ENCODE measurements at places on chromosomes 12 and 14. TPM values are rescaled to one million over a fixed set of nuclear protein-coding genes. Genes with fewer than 3 reads are reported as not detected.

- no peak overlapping the region for H3K27ac ChIP-seq
- peak; percentile 58 for DNase-seq
- no peak overlapping the region for H3K4me3 ChIP-seq
- H3K36me3 ChIP-seq, result no peaks in the 10 kb centered on the region
- no peaks in the 10 kb centered on the region for H3K4me1 ChIP-seq
Observed at GRCh38 chr12:15856097-15856982, 25.8 kb upstream of the STRAP start.

- no peaks in the 10 kb centered on the region for H3K27me3 ChIP-seq
- H3K4me3 ChIP-seq, result no peak overlapping the region
- no peak for DNase-seq
- H3K36me3 ChIP-seq, result no peaks in the 10 kb centered on the region
- H3K4me1 ChIP-seq, result no peaks in the 10 kb centered on the region
Observed at GRCh38 chr12:92582893-92583292, 119.9 kb upstream of the PLEKHG7 start.

DNA sequence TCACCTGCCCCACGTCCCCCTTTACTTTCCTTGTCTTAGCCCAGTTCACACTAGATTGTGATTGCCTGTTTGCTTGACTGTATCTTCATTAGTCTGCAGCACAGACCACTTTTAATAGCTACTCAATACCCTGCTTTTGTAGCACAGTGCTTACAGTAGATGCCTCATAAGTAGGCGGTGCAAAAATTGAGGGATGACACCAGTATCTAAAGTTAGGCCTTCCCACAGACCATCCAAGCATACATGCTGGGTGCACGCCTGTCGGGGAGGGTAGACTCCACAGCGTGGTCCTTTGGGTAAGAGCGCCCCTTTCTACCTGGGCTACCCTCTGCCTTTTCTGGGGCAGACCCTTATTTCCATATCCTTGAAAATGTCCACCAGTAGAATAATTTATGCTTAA is 140.8 kb downstream of the GCH1 start:
- no peak overlapping the region for H3K27ac ChIP-seq
- no peaks in the 10 kb centered on the region for H3K4me1 ChIP-seq
- no peak for DNase-seq

- peaks cover 37% of the 10 kb centered on the region for H3K27me3 ChIP-seq
- peaks cover 6% of the 10 kb centered on the region for H3K4me1 ChIP-seq
- peak overlapping the region; percentile 59 for H3K4me3 ChIP-seq
- H3K27ac ChIP-seq, result no peak overlapping the region
- no peaks in the 10 kb centered on the region for H3K36me3 ChIP-seq
Observed at GRCh38 chr14:32940066-32940651, 1.5 kb downstream of the NPAS3 start.

GRCh38 chr12:10409392-10409791 is at the start of gene KLRC4:
Gene KLRC4 (minus strand): TSS chr12:10409757. CDS start chr12:10409575, 182 bp downstream.
- H3K27ac ChIP-seq, result no peak within 1 kb of the TSS

GRCh38 chr12:116087962-116088361 is 189.5 kb downstream of the MED13L start:
- no peak overlapping the region for H3K27ac ChIP-seq
- DNase-seq, result no peak
- H3K36me3 ChIP-seq, result no peaks in the 10 kb centered on the region
- no peaks in the 10 kb centered on the region for H3K27me3 ChIP-seq
- H3K4me1 ChIP-seq, result 0 out of 2 replicates have a peak, but pooled peaks cover 2% of the 10 kb centered on the region

- DNase-seq, result no peak
- no peak overlapping the region for H3K4me3 ChIP-seq
- no peaks in the 10 kb centered on the region for H3K4me1 ChIP-seq
- no peak overlapping the region for H3K27ac ChIP-seq
- H3K36me3 ChIP-seq, result no peaks in the 10 kb centered on the region
Observed at GRCh38 chr14:52987514-52987913, 36.7 kb upstream of the FERMT2 start.

DNA sequence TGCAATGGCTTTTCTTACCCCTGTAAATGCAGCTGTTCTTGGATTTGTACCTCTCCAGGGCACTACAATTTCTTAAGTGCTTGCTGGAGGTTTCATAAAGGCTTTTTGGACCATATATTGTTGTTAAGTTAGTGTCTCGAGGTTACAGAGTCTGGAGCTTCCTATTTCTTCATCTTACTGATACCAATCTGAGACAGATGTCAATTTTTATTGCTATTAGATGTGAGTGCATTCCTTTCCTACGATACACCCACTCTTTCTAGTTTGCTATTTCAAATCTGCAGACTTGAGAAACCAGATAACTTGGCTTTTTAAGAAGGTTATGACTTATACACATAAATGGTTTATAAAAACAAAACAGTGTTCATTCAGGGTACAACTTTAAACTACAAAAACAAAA is 2.1 kb downstream of the NOXRED1 start:
- peaks cover 4% of the 10 kb centered on the region for H3K36me3 ChIP-seq
- no peak for DNase-seq
- H3K27me3 ChIP-seq, result no peaks in the 10 kb centered on the region
- no peak overlapping the region for H3K4me3 ChIP-seq
- peaks cover 8% of the 10 kb centered on the region for H3K4me1 ChIP-seq
- H3K27ac ChIP-seq, result no peak overlapping the region

GRCh38 chr12:127459687-127460086 is 807.3 kb upstream of the TMEM132C start:
- H3K4me3 ChIP-seq, result no peak overlapping the region
- H3K27me3 ChIP-seq, result peaks cover 15% of the 10 kb centered on the region
- H3K36me3 ChIP-seq, result no peaks in the 10 kb centered on the region
- no peak for DNase-seq

Gene TSPAN9
- 29.1 TPM for total RNA-seq

DNA sequence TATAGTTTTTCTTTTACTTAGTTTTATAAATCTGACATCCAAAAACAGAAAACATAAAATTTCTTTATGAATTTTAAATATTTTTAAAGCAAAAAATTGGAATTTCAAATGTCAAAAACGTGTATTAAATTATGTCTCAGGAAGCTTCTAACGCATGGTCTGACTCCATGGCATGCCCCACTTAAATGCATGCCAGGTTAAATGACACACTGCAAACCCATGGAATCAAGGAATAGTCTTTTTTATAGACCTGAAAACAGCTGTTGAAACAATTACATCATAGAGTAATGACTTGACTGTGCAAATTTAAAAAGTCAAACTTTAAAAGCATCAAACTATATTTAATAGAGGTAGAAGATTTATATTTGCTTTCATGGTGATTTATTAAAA is 96.1 kb upstream of the DACT1 start:
- no peak overlapping the region for H3K27ac ChIP-seq
- no peak for DNase-seq

- H3K4me1 ChIP-seq, result no peaks in the 10 kb centered on the region
- no peak overlapping the region for H3K27ac ChIP-seq
- no peak overlapping the region for H3K4me3 ChIP-seq
- no peaks in the 10 kb centered on the region for H3K27me3 ChIP-seq
Observed at GRCh38 chr12:92562063-92562734, 140.6 kb upstream of the PLEKHG7 start.

DNA sequence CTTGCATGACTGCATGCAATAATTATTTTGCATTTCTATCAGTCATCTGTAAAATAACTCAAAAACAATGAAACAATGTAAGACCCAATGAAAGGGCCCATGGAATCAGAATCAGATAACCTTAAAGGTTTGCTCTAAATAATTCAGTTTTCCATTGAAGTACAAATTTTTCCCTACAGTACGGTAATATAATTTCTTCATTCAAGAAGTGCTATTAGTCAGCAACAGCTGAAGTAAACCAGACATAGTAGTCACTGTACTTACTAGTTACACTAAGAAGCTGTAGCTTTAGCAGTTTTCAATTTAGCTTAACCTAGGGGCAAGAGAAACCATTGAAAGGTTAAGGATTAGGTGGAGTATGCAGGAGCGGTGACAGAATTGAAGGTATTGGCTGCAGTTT is 43.5 kb downstream of the BCAT1 start:
- no peak overlapping the region for H3K27ac ChIP-seq
- no peak for DNase-seq
- no peaks in the 10 kb centered on the region for H3K4me1 ChIP-seq
- no peaks in the 10 kb centered on the region for H3K27me3 ChIP-seq
- H3K36me3 ChIP-seq, result peaks cover 3% of the 10 kb centered on the region

DNA sequence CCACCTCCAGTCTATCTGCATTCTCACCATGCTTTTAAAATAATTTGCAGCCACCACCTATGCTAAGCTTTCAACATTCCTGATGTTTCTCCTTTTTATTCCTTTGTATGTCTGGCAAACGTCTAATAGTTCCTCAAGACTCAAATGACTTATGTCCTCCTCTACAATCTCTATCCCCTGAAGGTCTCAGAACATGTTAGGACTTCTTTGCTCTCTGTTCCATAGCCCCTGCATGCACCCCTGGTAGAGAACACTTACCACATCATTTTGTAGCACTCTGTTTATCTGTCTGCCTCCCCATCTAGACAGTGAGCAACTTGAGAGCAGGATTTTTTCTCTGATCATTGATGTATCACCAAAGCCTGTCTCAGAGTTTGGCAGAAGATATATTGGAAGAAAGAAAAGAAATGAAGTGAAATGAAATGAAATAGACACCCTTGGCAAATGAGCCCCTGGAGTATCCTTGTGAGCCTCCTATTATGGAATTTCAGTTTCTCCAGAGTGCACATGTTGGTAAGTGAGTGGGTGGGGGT is 1231.2 kb upstream of the FLRT2 start:
- no peaks in the 10 kb centered on the region for H3K4me1 ChIP-seq
- H3K4me3 ChIP-seq, result no peak overlapping the region
- no peaks in the 10 kb centered on the region for H3K27me3 ChIP-seq
- DNase-seq, result no peak
- H3K27ac ChIP-seq, result no peak overlapping the region

- H3K36me3 ChIP-seq, result no peaks in the 10 kb centered on the region
- H3K27me3 ChIP-seq, result no peaks in the 10 kb centered on the region
- H3K27ac ChIP-seq, result no peak overlapping the region
- H3K4me1 ChIP-seq, result no peaks in the 10 kb centered on the region
Observed at GRCh38 chr12:109147954-109148353, 31.6 kb downstream of the ACACB start.

- no peaks in the 10 kb centered on the region for H3K36me3 ChIP-seq
- peak within 1 kb of the TSS; percentile 53 for H3K4me3 ChIP-seq
- H3K27me3 ChIP-seq, result peaks cover 42% of the 10 kb centered on the region
- H3K4me1 ChIP-seq, result no peaks in the 10 kb centered on the region
Observed at GRCh38 chr12:64824500-64825142, at the start of gene TBC1D30. Gene TBC1D30 (plus strand): TSS chr12:64824647. CDS start chr12:64824880, 233 bp downstream.

- H3K4me1 ChIP-seq, result peaks cover 36% of the 10 kb centered on the region
- no peak for DNase-seq
- H3K27me3 ChIP-seq, result no peaks in the 10 kb centered on the region
- no peak overlapping the region for H3K27ac ChIP-seq
- no peaks in the 10 kb centered on the region for H3K36me3 ChIP-seq
- peak overlapping the region; percentile 72 for H3K4me3 ChIP-seq
Observed at GRCh38 chr14:77124345-77125280, 17.0 kb downstream of the ZDHHC22 start.

- H3K27me3 ChIP-seq, result no peaks in the 10 kb centered on the region
- no peak overlapping the region for H3K4me3 ChIP-seq
- DNase-seq, result no peak
- H3K27ac ChIP-seq, result no peak overlapping the region
- H3K4me1 ChIP-seq, result no peaks in the 10 kb centered on the region
- H3K36me3 ChIP-seq, result no peaks in the 10 kb centered on the region
Observed at GRCh38 chr14:50619569-50620141, 48.5 kb downstream of the SAV1 start.

Gene SYT1
- 34.6 TPM for total RNA-seq

Gene GLI1
- 20.6 TPM for total RNA-seq

Gene IL31
- total RNA-seq, result not detected

Gene CABP1
- total RNA-seq, result 8.5 TPM

DNA sequence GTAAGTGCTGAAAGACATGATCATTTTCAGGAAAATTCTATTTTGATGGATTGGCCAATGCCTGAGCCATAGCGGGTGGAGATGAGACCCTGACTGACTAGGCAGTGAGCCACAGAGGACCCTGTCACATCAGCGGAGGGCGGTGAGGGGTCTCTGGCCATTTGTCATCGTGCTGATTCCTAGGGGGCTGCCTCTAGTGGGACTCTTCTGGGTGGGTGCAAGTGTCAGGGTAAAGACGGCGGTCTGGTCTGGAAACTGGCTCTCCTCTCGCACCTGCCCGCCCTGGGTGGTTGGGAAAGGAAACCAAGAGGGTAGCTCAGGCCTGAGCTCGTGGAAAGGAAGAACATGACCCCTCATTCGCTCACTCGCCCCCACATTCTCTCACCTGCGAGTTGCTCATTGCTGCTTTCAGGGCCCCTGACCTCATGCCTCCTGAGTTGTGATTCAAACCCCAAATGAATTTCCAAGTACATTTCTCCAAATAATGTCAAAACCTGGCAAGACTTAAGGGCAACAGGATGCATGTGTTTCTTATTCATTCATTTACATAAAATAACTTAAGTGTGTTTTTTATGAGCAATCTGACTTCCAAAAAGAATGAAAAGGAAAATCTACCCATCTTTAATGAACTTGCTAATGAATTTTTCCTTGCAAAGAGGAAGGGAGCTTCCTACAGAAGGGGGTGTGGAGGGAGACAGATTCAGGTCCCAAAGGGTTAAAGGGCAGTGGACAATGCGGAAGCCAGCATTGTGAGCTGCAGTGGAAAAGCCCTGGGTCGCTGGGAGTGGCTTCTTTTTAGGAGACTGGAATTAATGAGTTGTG is 12.8 kb downstream of the MEG3 start:
- H3K27ac ChIP-seq, result no peak overlapping the region
- H3K36me3 ChIP-seq, result no peaks in the 10 kb centered on the region
- no peak for DNase-seq
- no peaks in the 10 kb centered on the region for H3K27me3 ChIP-seq

DNA sequence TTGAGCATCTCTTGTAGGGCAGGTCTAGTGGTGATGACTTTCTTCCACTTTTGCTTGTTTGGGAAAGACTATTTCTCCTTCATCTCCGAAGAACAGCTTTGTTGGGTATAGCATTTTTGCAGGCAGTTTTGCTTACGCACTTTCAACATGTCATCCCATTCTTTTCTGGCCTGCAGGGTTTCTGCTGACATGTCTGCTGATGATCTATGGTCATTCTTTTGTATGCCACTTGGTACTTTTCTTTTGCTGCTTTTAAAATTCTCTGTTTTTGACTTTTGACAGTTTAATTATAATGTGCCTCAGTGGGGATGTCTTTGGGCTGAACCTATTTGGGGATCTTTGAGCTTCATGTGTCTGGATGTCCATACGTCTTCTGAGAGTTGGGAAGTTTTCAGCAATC is 78.2 kb downstream of the PTHLH start:
- DNase-seq, result no peak
- no peaks in the 10 kb centered on the region for H3K4me1 ChIP-seq
- H3K27ac ChIP-seq, result no peak overlapping the region
- H3K4me3 ChIP-seq, result no peak overlapping the region
- H3K36me3 ChIP-seq, result no peaks in the 10 kb centered on the region

- no peaks in the 10 kb centered on the region for H3K4me1 ChIP-seq
- no peaks in the 10 kb centered on the region for H3K27me3 ChIP-seq
- no peak for DNase-seq
- no peak overlapping the region for H3K27ac ChIP-seq
- no peak overlapping the region for H3K4me3 ChIP-seq
- H3K36me3 ChIP-seq, result peaks cover 86% of the 10 kb centered on the region
Observed at GRCh38 chr14:94056579-94057308, 24.3 kb downstream of the DDX24 start.

Gene FLRT2
- 6.9 TPM for total RNA-seq

- H3K4me3 ChIP-seq, result no peak overlapping the region
- H3K36me3 ChIP-seq, result peaks cover 34% of the 10 kb centered on the region
- H3K27me3 ChIP-seq, result no peaks in the 10 kb centered on the region
- H3K4me1 ChIP-seq, result no peaks in the 10 kb centered on the region
- no peak overlapping the region for H3K27ac ChIP-seq
- no peak for DNase-seq
Observed at GRCh38 chr14:89175881-89176799, 240.9 kb downstream of the FOXN3 start.

All from H1 (cell line).